ENCODE measurements at places on chromosomes 1 and 21.

DNA sequence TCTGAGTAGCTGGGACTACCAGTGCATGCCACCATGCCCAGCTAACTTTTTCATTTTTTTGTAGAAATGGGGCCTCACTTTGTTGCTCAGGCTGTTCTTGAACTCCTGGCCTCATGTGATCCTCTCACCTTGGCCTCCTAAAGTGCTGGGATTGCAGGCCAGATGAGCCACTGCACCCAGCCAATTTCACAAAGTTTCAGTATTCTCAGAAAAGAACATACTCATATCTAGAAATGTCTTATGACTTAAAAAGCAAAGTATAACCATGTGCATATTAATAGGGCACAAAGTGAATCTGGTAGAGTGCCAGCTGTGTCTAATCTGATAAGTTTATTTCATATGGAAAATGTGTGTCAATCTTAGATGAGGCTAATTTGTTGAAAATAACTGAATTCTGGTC is 87.5 kb upstream of the CACYBP start:
- no peak for DNase-seq

GRCh38 chr1:35288761-35289160 is 20.3 kb downstream of the ZMYM4 start:
- DNase-seq = no peak

DNA sequence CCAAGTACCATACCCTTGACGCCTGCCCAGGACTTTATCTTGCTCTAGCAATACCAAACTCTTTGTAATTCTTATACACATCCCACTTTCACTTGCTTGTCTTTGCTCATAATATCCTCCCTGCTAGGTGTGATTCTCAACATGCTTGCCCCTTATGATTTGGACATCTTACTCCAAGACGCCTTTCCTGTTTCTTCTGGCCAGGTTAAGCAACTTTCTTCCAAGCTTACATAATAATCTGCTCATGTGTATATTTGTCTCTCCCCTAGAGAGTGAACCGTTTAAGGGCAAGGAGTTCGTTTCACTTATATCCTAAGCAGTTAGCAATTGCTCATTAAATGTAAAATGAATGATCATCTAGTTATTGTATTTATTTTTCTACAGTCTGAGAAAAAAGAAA is 21.8 kb downstream of the CRYZL1 start:
- no peak for DNase-seq

GRCh38 chr1:201540846-201541735 is 2.2 kb downstream of the NAV1 start:
- no peak for DNase-seq

DNA sequence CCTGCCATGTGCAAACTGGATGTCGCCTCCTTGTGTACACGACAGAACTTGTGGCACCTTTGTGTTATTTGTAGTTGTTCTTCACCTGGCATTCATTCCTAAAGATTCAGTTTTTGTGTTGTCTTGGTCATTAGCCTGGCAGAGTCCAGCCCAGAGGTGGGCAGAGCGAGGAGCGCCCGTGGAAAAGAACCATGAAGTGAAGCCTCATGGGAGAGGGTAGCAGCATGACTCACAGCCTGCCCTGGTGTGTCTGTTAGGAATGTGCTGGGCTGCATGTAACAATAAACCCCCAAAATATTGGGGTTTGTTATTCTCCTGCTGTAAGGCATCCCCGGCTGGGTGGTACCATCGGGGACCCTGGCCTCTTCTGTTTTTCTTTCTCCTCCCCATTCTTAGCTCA is 124.9 kb upstream of the TMEM51 start:
- DNase-seq = no peak

DNA sequence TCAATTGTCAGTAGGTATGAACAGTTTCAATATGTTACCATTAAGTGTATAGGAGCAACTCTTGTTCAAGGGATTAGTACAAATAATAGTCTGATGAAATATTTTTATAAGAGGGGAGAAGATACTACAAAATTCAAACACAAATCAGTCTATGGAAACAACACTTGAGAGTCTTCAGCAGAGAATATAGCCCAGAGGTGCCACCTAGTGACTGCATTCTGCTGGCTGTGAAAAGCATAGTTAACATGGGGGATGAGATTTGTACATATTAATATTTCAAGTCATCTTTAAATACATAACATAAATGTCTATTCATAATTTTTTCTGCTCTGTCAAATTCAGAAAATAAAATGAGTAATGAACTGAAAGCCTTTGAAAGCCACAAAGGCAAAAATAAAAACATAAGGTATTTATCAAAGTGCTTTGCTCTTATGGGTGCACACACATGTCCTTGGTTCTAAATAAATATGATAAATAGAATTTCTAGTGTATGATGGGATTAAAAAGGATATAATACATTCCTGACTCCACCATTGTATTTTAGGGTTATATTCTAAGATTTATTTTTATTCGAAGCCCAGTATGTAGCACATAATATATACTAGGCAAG is 440.9 kb upstream of the ZRANB2 start:
- DNase-seq = no peak

GRCh38 chr1:151705753-151706463 is 10.7 kb downstream of the CELF3 start:
- DNase-seq = no peak

GRCh38 chr1:36329817-36330216 is 6.4 kb upstream of the EVA1B start:
- DNase-seq = no peak

GRCh38 chr1:178092878-178093493 is 918 bp upstream of the RASAL2 start:
- DNase-seq = no peak

GRCh38 chr1:79695138-79695537 is 688.6 kb upstream of the ADGRL4 start:
- no peak for DNase-seq

DNA sequence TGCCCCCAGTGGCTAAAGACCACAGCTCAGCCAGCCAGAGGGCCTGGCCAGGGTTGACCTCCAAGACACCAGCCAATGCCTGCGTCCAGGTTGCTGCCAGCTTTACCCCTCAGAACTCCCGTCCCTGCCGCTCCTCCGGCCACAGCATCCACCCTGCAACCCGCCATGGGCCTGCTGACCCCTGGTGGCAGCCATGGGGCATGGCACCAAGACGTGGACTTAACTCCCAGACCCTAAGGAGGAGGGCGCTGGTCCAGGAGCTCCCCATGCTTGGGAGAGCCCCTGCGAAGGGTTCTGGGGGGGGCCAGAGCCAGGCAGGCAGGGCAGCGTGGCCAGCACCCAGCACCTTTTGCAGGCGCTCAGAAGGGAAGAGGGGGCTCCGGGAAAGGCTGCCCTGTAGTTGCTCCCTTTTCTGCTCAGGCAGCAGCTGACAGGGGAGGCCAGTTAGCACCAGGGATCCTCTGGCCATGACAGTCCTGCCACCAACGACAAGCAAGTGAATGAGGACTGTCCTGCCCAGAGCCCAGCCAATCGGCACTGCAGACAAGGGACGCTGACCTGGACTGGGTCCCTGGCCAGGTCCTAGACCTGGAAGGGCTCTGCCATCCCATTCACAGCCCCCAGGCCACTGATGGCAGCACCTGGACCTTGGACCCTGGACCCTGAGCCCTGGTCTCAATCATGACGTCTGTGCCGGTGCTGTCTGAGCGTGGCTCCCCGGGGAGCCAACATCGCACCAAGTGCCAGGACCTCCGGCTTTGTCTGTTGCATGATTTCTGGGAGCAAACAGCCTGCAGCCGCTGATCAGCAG is 246.2 kb downstream of the NPHP4 start:
- peak; percentile 33 for DNase-seq

Data from CD4-positive, alpha-beta T cell treated with Interleukin-1 beta for 1 hour (primary cell).